ENCODE measurements at places on chromosomes 5 and 9.

- DNase-seq, result peak; percentile 73
Measured at GRCh38 chr5:77852514-77853352, 76.6 kb upstream of the TBCA start.

DNA sequence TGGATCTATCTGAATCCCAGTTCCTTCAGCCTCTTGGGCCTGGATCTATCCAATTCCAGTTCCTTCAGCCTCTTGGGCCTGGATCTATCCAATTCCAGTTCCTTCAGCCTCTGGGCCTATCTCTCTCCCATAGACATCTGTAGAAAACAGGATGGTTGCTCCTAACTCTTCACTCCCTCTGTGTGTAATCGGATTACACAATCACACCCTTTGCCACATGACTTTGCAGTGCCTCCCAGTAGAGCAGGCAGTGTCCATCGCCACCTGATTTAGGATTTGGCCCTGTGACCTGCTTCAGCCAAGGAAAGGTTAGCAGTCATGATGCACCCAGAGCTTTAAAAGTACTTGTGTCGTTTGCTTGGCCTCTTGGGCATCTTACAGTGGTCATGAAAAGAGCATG is 56.7 kb downstream of the LHX2 start:
- DNase-seq, result no peak

- no peak for DNase-seq
Measured at GRCh38 chr5:150540615-150541396, 32.9 kb downstream of the NDST1 start.

DNA sequence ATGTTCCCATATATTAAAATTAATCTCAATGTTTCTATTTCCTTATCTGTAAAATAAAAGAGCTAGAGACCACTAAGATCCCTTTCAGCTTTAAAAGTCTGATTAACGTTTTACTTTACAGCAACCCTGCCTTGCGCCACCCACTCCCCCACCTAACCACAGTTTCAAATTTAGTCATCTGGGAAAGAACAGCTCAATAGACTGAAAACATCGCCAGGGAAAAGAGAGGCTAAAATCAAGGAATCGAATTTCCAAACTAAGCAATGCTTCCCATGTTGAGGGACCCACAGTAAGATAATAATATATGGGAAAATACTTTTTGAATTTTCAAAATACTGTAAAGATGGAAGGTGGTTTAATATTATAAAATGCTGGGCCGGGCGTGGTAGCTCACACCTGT is 6.6 kb downstream of the SAXO1 start:
- no peak for DNase-seq

- DNase-seq, result no peak
Measured at GRCh38 chr5:168978015-168978414, 322.9 kb downstream of the SLIT3 start.

GRCh38 chr5:99449786-99450185 is 521.0 kb upstream of the CHD1 start:
- no peak for DNase-seq

GRCh38 chr9:37913480-37914153 is 9.7 kb upstream of the SLC25A51 start:
- DNase-seq, result peak; percentile 75

GRCh38 chr9:17021387-17021970 is 113.4 kb upstream of the CNTLN start:
- no peak for DNase-seq

DNA sequence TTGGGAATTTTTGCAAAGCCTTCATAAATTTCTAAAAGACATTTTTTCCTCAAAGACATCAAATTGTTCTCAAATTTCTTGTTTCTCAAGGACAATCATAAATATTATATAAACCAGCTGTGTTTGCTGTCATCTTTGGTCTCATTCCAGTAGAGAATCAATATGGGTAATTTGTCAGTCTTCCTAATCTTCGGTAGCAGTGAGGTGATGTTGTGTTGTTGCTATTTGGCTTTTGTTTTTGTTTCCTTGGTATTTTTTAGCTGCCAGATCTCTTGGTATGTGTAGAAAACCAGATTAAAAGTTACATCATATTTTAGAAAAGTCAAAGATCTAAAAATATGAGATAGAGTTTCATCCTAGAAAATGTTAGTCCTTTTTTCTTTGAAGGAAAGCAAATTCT is 87.5 kb downstream of the CAMK4 start:
- no peak for DNase-seq

DNA sequence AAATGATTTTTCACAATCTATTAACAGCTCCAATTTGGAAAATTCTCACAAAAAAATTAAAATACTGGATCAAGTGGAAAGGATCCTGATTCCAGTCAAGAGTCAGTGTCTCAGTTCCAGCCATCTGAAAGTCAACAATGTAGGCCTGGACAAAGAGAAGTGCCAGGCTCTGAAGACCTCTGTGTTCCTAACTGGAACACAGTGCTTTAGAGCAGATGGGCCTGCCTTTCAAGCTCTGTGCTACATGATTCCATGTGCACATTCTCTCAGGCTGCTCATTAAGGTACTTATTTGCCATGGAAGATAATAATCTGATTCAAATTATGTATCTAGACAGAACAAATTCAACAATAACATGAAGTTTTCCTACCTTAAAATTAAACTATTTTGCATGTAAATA is 30.2 kb upstream of the ALDH1A1 start:
- DNase-seq, result no peak

- DNase-seq, result no peak
Measured at GRCh38 chr5:15021266-15022046, 149.9 kb upstream of the ANKH start.

DNA sequence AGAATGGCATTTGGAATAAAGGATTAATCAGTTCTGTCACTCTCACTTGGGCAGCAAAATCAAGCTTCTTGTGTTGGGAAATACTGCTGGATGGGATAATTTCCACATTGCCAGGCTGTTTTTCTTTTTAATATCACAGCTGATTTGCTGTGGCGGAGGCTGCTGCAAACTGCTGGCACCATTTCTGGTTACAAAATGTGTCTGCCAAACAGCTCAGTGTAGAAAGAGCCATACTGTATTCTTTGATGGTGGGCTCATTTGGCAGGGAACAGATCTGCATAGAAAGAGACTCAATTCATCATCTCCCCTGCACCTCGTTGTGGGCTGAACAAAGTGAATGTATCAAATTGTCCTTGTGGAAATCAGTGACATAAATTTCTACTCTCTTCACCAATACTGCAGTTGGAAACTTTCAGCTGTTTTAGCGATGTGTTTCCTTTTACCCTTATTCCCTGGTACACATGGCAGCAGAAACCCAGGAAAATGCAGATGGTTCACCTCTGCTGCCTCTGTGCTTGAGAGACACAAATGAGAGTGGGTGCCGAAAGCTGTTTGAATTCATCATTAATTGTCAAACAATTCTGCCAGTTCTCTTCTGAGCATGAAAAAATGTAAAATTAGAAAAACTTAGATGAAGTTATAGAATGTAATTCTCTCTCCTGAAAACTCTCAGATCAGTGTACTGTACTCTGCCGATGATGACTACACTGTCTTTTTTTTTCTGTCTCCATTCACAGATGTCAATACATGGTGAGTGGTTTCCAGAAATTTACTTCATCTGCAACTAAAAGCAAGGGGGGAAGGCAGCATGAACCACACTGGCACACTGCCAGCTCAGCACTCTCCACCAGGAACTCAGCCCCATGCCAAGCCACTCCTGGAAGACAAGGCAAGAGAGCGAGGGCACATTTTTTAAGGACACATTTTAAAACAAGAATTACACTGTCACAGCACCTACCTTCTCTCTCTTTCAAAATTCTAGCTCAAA is 75.0 kb downstream of the HMHB1 start:
- DNase-seq, result no peak

- DNase-seq, result no peak
Measured at GRCh38 chr5:55535199-55535905, 588 bp upstream of the PLPP1 start.

Measured in GM12891 (cell line).